Stimulated activated CD4-positive, alpha-beta T cell treated with anti-CD3 and anti-CD28 coated beads, Interleukin-2, amount 100 ng/mL, for 4 hours (primary cell): ENCODE measurements at places on chromosomes 11 and 22.

GRCh38 chr11:102272047-102272824 lies 45.0 kb upstream of the BIRC3 start:
- DNase-seq = no peak

DNA sequence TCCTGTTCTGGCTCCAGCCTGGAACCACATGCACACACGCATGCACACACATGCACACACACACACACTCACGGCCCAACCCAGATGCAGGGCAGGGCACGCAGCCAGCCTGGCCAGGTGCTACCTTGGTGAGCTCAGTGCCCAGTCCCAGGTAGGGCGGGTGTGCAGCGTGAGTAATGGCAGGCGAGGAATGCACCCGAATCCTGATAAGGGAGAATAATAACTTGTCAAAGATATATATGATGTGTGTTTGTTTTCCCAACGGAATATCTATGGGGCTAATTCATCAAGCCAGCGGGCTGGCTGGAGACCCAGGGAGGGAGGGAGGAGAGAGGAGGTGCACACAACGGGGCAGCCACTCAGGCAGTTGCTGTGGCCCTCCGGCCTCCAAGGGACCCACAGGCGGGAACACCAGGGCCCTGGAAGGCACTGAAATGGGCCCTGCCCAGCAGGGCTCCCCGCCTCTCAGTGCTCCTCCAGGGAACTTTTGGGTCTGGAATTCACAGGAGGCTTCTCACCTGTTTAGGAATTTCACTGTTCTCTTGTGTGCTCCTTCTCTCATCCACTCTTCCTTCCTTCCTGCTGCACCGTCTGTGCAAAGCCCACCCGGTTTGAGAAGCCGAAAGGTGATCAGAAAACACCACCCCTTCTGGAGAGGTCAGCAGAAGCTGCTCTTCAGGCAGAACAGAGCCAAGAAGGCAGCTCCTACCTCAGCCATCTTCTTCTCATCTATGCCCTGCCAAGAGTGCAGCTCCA lies 79.0 kb downstream of the BUD13 start:
- no peak for DNase-seq

DNA sequence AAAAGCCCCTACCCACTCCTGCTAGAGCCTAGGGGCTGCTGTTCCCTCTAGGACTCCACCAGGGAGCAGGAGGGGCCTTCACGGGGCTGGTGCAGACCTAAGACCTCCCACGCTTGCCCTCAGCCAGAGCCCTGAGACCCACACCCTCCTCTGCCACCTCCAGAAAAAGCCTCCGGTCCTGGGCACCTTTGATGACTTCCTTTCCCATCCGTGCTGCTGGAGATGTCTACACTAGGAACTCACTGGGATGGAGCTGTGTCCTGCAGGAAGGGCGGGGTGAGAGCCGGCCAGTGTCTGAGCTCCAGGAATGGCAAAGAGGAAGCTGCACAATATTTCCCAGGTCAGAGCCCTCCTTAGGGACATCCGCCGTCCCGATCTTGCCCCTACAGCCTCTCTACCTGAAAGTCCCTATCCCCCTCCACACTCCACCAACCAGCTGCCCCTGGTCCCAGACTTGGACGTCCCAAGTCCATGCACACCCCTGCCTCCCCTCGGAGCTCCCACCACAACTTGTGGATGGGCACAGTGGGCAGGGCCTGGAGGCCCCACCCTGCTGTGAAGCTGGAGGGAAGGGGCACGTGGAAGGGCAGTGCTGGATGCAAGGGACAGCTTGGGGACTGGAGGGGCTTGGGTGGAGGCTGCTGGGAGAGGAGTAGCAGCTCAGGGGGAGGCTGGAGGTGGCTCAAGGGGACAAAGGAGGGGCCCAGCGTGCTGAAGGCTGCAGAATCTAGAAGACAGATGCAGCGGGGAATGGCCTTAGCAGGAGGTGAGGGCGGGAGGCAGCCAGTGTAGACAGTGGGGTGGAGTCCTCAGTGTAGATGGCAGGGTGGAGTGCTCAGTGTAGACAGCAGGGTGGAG lies 13.5 kb upstream of the LRP5 start:
- DNase-seq = no peak

DNA sequence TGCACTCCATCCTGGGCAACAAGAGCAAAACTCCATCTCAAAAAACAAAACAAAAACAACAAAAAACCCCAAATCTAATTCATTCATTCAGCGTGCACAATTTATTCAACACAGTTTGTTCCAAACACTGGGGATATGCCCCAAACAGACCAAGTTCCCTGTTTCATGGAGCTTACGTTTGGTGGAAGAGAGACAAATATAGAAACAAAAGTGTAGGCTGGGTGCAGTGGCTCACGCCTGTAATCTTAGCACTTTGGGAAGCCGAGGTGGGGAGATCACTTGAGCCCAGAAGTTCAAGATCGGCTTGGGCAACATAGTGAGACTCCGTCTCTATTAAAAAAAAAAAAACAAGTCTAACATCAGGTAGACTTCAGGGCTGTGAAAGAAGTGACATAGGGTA lies 52.4 kb downstream of the PTPRJ start:
- no peak for DNase-seq

DNA sequence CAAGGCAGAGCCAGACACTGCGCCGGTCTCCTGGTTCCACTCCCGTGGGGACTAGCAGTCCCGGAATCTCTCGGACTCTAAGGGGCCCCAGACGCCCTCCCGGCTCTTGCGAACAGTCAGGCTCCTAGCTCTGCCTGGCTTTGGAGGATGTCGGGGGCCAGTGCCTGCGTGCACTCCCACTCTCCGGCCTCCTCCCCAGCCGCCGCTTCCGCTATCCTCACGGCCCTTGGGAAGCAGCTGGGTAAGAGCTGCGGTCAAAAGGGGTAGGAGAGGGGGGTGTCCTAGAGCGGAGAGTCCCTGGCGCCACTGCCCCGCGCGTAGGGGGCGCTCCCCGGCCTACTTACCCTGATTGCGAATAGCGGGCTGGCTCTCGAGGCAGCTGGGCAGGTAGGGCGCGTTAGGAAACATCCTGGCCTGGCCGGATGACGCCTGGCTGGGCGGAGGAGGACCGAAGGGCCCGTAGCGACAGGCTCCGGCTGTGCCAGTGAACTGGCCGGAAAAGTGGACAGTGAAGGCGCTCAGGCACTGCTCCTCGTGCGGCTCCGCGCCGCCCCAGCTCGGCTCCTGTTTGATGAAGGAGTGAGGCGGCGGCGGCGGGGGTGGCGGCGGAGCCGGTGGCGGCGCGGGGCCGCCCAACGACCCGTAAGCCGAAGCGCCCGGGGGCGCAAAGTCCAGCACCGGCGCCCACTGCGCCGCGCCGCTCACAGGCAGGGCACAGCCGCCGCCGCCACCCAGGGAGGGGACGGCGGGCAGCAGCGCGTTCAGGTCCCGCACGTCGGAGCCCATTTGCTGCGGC lies 785 bp downstream of the WT1 start:
- DNase-seq = no peak

GRCh38 chr22:37214731-37215030 lies 2.4 kb upstream of the SSTR3 start:
- DNase-seq = no peak

- no peak for DNase-seq
These were observed 55.7 kb downstream of the LINC01488 start for GRCh38 chr11:69537126-69537525.

DNA sequence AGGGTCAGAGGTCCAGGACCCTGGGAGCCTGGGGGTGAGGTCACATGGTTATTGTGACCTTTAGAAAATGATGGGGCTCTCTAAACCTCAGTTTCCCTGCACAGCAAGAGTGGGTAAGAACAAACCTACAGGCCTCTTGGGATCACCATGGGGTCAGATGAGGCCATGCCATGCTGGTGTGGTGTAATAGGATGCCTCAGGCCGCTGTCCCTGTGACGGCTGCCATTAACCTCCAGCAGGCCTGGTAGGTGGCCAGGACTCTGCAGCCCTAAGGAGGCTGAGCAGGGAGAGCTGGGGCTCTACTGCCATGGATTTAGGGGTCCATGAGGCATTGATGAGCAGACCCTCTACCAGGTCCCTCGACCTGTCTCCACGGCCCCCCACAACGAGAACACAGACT lies 265.5 kb downstream of the CTTN start:
- DNase-seq = no peak

DNA sequence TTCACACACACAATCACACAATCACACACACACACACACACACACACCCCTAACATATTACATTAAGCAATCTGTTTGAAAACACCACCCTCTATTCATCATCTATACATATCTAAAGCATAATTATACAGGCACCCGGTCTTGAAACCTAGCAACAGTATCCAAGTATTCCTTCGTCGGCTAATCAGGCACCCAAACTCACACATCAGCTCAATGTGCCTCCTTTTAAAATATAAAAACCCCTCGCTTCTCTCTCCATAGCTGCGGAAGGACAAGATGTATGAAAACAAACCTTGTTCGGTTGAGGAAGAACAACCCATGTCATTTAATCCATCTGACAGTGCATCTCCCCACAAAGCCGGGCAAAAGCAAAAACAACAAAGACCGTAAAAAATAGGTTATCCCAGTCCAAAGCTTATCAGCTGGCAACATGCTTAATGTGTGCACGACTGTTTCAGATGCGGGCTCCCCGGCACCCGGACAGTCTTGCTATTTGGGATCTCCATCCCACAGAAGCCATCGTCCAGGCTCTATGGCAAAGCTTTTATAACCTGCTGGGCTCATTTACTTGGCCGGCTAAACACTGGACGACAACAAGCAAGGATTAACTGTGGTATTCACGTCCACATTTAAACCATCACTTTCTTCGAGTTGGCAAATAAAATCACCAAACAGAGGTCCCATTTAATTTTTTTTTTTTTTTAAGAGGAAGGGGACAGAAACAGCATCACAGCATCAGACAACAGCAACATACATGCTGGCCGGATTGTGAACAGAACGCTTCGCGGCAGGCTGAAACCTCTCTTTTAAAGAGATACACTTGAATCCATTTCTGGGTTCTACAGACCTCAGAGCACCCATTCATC lies 365.5 kb downstream of the SHANK2 start:
- DNase-seq = no peak

DNA sequence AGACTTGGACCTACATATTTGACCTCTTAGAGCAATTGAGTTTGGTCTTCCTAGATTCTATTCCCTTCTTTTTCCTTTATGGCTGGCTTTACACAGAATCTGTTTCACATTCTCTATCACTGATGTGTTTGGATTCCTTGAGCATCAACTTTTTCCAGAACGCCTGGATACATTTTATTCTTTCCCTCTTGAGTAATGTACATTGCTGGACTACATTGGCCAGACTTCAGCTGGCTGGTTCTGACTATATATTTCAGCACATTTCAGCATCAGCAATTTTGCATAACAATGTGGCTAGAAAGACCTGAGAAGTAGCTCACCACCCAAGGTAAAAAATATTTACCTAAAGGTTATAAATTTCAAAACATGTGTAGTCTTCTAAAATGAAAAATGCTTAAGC lies 2198.2 kb upstream of the RAG2 start:
- DNase-seq = no peak

DNA sequence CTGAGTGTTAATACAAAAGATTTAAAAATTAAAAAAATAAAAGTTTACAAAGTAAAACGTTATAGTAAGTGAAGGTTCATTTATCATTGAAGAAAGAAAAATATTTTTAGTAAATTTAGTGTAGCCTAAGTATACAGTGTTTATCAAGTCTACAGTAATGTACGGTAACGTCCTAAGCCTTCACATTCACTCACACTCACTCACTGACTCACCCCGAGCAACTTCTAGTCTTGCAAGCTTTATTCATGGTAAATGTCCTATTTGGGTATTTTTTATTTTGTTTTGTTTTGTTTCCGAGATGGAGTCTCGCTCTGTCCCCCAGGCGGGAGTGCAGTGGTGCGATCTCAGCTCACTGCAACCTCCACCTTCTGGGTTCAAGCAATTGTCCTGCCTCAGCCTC lies 8.8 kb downstream of the CASTOR1 start:
- no peak for DNase-seq

- DNase-seq = no peak
These were observed 45.2 kb upstream of the EHF start for GRCh38 chr11:34575671-34576070.

DNA sequence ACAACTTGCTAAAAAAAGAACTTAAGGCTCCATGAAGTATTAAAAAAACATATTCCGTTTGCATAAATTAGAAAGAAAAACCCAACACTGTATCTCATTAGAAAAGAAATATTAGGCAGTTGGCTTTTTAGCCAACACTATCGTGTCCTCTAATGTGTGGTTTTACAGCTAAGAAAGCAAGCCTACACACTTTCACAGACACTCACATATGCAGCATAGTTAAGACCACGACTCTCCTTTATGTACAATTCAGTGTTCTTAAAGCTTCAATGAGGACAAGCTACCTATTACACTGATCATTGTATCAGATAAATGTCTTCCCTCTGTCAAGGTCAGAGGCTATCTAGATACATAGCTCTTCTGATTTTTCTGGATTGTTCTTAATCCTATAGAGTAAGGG lies 80.1 kb downstream of the PICALM start:
- no peak for DNase-seq

- DNase-seq = no peak
These were observed 21.3 kb upstream of the NELL1 start for GRCh38 chr11:20647976-20648565.

DNA sequence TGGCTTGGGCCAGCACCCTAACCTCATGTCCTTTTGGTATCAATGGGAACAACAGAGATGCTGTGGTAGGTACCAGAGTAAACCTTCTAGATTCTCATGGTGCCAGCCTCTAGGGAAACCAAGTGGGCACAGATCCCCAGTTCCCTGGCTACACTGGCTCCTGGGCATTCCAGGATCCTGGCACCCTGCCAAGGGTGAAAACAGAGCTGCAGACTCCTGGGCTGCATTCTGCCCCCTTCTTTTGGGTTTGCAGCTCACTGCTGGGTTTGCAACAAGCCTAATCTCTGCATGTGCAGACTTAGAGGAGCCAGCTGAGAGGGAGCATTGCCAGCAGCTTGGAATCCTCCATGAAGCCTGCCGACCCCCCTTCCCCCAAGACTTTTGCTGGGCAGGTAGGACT lies 30.6 kb downstream of the PRDM11 start:
- DNase-seq = no peak

DNA sequence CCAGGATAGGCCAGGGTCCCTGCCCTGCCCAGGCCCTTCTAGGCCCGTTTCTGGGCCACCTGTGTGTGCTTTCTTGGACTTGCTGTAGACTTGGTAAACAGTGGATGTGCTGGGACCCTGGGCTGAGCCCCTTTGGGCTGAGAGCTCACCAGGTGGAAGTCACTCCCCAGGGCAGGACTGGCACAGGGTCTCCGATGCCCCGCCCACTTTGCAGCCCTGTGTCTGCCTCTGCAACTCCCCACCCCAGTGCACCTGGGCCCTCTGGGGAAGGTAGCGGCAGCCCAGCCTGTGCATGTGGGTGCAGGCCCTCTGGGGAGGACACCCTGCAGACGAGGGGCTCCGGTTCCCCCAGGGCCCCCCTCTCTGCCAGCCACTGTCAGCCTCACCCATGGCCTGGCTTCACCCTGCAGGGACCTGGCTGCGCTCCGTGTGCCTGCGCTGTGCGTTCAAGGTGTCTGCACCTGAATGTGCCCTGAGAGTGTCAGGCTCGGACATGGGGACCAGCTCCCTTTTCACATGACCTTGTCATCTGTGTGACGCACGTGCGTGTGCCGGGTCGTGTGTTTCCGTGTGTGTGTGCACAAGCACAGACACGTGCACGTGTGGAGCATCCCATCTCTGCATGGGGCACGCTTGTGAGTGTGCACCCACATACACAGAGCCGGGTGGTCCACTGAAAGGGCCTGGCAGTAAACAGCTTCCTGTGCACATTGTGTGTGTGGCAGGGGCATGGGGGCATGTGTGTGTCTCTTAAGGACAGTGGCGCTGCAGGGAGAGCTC lies 118.5 kb downstream of the KCNQ1OT1 start:
- DNase-seq = no peak

GRCh38 chr11:44029977-44030911 lies 17.5 kb upstream of the ACCSL start:
- DNase-seq = no peak
